Activated T-cell treated with anti-CD3 and anti-CD28 coated beads, Interleukin-2, amount 50 U/mL, for 72 hours (primary cell): ENCODE measurements at places on chromosomes 2 and 18.

GRCh38 chr2:241851325-241852115, 7.2 kb downstream of the PDCD1 start:
- DNase-seq = no peak

DNA sequence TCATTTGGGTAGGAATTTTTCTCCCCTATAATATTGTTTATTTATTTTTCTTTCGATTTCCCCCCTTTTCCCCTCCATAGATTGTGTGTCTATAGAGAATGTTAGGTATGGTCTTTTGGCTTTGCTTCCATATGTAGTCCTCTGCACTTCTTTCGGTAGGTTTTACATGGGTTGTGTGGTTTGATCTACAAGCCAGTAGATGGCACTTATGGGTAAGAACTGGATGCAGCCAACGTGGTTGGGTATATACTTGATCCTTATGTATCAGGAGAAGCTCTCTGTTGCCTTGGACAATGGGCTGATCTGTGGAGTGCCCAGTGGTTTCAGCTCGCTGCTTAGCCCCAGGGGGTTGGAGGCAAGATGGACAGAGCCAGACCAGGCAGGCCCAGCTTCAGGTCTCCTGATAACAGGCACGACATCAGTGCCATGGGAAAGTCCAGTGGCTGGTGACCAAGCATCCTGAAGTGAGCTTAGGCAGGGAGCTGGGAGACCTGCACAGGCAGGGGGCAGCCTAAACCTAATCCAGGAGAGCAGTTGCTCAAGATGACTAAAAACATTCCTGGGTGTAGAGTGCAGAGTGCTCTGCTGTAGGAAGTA, 488.3 kb downstream of the CCDC85A start:
- no peak for DNase-seq

GRCh38 chr2:239826376-239826775, 198.8 kb downstream of the NDUFA10 start:
- no peak for DNase-seq

DNA sequence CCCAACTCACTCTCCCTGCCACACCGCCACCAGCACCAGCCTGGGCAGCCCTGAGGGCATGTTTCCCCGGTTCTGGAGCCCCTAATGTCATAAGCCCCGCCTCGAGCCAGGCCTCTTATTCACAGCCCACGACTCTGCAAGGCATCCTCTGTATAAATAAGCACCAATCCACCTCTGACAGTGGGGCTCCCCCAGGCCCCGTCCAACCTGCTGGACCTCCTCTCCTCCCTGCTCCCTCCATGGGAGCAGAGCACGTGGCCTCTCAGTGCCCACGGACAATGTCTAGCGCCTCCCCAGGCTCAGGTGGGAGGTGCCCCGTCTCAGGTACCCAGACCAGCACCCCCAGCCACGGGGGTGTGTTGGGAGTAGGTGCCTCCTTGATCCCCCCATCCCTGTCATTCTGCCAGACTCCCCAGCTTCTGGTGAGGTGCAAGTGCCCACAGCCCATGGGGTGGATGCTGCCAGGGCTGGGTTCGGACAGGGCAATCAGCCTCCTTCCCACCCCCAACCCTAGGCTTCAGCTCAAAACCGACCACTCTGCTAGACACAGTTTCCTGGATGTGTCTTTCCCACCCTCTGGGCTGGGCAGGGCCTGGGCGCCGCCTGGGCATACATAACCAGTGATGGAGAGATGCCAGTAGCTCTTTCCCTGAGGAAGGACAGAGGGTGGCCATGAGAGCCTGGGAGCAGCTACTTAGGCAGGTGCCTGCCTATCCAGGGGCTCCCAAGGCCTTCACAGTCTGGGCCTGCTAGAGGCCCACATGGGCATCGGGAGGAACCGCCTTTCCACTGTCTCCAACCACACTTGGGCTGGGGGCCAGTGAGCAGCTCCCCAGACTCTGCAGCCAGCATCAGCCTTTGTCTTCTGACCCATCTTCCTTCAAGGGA, 1.6 kb upstream of the ADRA2B start:
- DNase-seq = no peak

DNA sequence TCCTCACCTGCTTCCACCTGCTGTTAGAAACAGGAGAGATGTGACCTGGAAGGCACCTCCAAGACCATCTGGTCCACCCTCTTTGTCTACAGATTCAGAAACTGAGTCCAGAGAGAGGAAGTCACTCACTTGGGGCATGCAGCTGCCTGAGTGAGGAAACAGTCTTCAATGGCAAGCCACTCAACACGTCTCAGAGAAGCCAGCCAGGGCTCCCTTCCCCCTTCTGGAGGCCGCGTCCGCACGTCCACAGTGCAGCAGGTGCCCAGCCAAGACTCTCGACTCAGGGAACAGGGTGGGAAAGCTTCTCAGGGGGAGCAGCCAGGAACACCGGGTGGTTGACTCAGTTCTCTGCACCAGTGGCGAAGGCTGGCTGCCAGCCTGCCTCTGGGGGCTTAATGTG, 201.7 kb downstream of the BCL11A start:
- DNase-seq = no peak

DNA sequence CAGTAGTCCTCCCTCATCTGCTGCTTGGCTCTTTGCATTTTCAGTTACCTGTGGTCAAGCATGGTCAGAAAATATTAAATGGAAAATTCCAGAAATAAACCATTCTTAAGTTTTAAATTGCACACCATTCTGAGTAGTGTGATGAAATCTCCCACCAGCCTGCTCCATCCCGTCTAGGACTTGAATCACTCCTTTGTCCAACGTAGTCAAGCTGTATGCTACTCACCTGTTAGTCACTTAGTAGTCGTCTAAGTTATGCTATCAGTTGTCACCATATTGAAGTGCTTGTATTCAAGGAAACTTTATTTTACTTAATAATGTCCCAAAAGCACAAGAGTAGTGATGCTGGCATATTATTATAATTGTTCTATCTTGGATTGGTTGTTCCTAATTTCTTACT, 172.5 kb downstream of the FIGN start:
- no peak for DNase-seq

GRCh38 chr2:223648755-223649154, 46.6 kb upstream of the SCG2 start:
- DNase-seq = no peak

DNA sequence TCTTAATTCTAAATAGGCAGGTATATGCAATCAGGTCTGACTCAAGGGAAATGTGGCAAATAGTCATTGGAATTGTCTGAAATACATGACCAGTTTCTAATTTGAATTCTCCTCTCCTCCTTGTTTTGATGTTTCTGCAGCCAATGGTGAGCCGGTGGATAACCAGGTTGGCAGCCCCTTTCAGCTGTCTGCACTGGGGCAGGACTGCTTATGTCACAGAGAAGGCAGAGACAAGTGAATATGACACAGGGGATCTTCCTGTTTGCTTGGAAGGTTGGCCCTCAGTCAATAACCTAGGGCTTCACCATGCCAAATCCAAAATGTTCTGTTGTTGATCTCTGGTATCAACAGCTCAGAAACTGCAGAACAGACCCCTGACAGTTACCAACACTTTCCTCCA, 12.1 kb downstream of the MYT1L start:
- DNase-seq = no peak

DNA sequence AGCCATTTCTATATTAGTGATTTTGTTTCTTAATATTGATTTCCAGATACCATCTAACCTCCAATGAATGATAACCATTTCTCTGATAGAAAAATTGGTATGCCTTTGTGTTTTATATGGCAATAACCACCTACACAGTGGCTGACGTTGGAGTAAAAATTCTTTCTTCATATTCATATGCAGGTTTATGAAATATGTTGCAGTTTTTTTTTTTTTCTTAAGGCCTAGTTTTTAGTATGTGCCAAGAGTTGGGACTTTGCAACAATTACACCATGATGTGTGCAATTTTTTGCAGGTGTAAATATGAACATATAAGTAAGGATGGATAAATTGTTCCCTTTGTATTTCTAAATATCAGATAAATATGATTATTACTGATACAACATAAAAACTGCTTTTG, 163.2 kb upstream of the MYO3B start:
- DNase-seq = no peak

GRCh38 chr2:18976168-18976961, 382.1 kb downstream of the OSR1 start:
- DNase-seq = no peak

GRCh38 chr2:100976645-100977391, 25.3 kb upstream of the RPL31 start:
- DNase-seq = no peak

DNA sequence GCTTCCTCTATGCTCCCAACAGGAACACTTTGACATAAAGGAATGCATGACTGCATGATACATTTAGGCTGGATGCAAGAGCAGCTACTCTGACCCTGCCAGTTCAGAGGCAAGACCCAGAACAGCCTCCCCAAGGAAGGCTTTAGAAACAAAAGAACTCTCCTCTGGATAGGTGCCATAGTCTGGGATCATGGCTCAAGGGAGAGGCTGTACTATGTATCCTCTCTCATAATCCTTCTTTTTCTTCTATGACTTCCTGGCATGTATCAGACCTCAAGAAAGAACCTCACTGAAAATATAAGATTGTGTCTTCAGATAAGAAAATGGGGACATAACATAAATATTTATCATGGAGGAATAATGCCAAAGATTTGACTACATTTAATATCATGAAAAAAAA, 194.0 kb upstream of the LYPD1 start:
- no peak for DNase-seq
